Activated effector memory CD4-positive, alpha-beta T cell treated with Interleukin-2 at 50 U/mL for 16 hours (primary cell): ENCODE measurements at places on chromosomes 2 and 18.

DNA sequence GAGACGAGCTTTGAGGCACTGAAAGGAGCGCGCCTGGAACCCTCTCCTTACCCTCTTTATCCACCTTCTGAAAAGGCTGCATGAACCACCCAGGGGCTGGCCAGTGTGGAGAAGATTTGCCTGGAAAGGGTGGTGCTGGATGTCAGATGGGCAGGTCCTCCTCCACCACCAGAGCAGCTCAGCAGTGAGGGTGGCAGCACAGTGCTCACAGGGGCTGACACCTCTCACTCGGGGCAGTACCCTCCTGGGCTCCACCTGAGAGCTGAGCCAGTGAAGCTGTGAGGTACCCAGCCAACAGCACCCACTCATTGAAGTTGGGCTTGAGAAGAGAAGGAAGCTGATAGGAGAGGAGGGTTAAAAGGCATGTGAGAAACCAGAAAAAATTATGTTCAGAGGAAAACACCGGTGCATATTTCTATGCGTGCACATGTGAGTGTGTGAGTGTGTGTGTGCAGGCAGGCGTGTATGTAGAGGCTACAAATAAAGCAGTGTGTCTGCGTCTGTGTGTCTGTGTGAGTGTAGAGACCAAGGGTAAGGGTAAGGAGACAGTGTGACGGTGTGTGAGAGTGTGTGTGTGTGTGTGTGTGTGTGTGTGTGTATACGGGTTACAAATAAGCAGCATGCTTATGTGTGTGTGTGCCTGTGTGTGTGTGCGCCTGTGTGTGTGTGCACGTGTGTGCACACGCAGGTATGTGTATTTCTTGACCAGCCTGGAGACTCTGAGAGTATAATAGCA, 40.7 kb downstream of the TEX44 start:
- DNase-seq: no peak

DNA sequence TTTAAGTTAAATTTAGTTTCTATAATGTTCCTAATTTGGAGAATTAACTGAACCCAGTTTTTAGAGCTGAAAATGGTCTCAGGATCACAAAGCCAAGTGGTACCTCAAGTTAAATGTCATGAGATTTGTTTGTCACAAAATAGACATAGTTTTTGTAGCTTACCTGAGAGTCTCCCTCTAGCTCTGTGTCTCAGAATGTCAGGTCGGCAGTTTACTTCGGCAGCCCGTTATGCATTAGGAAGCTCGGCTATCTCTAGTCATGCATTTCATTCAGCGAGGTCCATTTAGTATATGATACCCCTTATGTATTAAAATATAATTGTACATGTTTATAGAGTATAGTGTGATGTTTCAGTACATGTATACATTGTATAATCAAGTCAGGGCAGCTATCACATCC, 155.6 kb downstream of the EML6 start:
- no peak for DNase-seq

GRCh38 chr2:231708773-231709635, 679 bp downstream of the PTMA start:
- DNase-seq: peak; percentile 37

GRCh38 chr18:34219651-34220050, 5.1 kb downstream of the NOL4 start:
- DNase-seq: no peak

DNA sequence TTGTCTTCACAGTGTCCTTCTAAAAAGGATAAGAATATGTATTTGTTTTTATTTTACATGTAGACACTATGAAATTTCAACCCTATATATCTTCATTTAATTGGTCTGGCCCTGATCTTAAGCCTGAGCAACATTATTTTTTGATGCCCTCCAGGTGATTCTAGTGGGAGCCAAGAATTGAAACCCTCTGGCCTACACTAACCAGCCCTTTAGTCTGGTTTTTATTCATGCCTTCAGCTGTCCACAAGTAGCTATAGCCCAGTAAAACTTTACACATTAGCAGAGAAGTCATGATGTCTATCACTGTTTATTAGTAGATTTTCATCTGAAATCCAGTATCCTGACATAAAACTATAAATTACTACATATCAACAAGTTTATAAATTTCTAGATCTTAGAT, 52.7 kb upstream of the UBXN4 start:
- DNase-seq: no peak

DNA sequence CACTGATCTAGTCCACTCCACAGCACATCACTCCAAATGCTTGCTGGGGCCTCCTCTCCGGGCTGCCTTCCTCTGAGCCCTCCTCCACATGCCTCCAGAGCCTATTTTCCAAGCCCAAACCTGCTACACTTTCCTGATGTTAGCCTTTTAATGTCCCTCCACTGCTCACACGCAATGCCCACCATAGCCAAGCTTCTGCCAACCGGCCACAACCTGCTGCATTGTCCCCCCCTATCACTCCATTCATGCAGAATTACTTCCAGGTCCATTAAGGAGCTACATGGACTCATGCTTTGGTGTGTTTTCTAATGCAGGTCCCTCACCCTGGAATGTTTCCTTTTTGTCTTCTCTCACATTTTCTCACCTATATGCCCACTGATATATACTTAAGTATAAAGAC, 129.3 kb downstream of the MARCHF4 start:
- DNase-seq: no peak

DNA sequence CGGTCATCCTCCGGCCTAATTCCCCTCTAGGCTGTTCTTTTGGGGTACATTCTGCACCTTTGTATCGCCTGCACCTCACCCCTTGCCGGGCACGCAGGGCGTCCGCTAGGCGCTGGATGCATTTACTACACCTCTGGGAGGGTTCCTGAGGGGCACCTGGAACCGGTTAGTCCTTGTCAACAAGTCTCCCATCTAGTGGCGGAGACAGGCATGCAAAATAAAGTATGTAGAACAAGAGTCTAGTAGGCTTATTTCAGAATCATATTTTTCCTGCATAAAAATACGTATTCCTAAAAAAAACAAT, 705 bp upstream of the TEX261 start:
- DNase-seq: peak; percentile 45

GRCh38 chr2:67824186-67824585, 238.6 kb downstream of the C1D start:
- no peak for DNase-seq
